ENCODE measurements at places on chromosomes 3 and 15. TPM values are rescaled to one million over a fixed set of nuclear protein-coding genes. Genes with fewer than 3 reads are reported as not detected.

The CSNK1G1 gene
- total RNA-seq = 26.7 TPM

The FBXO40 gene
- total RNA-seq = not detected

GRCh38 chr15:71757741-71758530, 52.4 kb upstream of the NR2E3 start:
- no peak for DNase-seq

GRCh38 chr3:150370122-150370602, 37.9 kb upstream of the TSC22D2 start:
- peak; percentile 97 for DNase-seq

- no peak for DNase-seq
Measured at GRCh38 chr3:155046935-155047334, 33.2 kb upstream of the MME start.

- peak; percentile 32 for DNase-seq
Measured at GRCh38 chr3:178289544-178290160, 246.6 kb upstream of the KCNMB2 start.

GRCh38 chr3:111803123-111803593, 55.9 kb upstream of the PHLDB2 start:
- peak; percentile 97 for DNase-seq

GRCh38 chr3:18988614-18989229, 159.6 kb upstream of the KCNH8 start:
- DNase-seq = no peak

- DNase-seq = peak; percentile 76
Measured at GRCh38 chr3:141485641-141486495, 959 bp upstream of the RASA2 start.

DNA sequence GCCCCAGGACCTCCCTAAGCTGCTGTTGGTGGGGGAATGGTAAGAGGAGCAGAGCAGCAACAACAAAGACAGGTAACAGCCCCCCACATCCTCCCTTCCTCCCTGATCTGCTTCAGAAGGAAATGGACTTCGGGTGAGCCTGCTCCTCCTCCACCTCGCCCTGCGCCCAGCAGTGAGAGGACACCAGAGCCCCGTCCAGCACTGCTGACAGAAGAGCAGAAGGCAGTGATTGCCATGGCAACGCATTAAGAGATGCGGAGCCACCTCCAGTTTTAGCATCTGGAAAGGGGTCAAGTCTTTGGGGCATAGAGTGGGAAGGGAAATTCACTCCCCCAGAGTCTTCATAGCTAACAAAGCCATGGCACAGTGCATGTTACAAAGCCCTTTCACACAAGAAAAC, 77.6 kb upstream of the HRH1 start:
- DNase-seq = no peak

DNA sequence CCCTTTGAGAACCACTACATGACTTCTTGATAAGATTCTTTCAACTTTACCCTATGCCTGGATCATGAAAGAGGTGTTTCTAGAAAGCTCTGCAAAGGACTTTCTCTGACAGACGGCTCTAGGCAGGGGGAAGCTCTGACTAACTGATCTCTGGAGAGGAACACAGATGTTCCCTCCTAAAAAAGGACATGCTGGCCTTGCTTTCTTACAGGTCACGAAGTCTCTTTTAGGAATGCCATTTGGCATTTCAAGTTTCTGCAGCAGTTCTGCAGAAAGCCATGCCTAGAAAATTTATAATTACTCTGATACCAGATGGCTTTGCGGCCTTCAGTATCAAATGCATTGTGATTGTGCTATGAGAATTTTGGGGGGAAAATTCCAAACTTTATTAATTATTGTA, 275.4 kb upstream of the CTDSPL start:
- no peak for DNase-seq

All from IMR-90 (cell line).